ENCODE measurements at places on chromosomes 1 and 21.

- DNase-seq: no peak
These were observed 613 bp upstream of the ERO1B start for GRCh38 chr1:236282425-236282716.

GRCh38 chr1:17865912-17866739 lies 111.0 kb downstream of the ACTL8 start:
- no peak for DNase-seq

- no peak for DNase-seq
These were observed 20.0 kb downstream of the S100A6 start for GRCh38 chr1:153515504-153516394.

GRCh38 chr1:173410794-173411236 lies 66.3 kb upstream of the PRDX6 start:
- DNase-seq: no peak

DNA sequence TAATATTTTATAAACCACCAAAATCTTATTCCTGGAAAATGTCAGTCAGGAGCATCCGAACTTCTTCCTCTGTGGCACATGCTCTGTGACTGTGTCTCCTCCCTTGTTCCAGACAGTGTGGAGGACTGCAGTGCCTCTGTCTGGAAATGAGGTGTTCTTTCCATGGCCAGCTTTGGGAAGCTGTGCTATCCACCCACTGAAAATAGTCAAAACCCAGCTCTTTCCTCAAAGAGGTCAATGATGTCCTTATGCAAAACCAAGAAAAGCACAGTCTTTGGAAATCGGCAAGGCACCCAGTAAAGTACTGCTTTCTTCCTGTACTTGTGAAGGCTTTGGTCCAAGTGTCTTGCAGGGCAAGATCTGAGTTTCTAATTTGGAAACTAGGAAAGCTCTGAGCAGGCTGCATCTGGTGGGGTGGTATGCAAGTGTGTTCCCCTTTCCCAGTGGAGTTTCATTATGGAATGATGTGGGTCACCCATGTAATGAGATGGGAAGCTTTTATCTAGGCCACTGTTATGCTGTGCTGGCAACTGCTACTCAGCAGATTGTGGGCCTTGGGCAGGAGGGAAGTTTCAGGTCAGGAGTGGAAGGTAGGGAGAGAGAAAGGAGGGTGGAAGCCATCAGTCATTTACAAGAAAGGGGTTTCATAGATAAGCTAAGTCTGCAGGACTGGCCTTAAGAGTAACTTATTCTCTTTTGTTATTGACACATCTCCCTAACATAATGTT lies 6.0 kb downstream of the KIAA0040 start:
- DNase-seq: peak; percentile 57

- no peak for DNase-seq
These were observed 34.8 kb downstream of the WDR4 start for GRCh38 chr21:42844411-42845113.

DNA sequence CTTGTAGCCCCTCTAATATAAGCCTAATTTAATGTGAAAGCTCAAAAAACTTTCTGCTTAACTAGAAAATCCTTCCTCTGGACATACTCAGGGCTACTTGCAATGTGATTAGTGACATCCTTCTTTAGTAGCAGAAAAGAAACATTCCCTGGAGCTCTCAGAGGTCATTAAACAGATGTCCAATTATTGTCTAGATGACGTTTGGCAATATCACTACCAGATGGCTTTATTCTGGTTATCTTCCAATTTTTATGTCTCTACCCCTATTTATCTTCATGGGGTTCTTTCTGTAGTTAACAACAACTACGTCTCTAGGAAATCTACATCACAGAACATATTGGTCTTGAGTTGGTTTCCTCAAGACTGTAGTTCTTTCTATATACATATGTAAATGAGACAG lies 44.2 kb downstream of the CTH start:
- no peak for DNase-seq

- no peak for DNase-seq
These were observed 3.5 kb upstream of the ADORA1 start for GRCh38 chr1:203124011-203124410.

- DNase-seq: no peak
These were observed 167.0 kb downstream of the C1orf21 start for GRCh38 chr1:184553845-184554244.

DNA sequence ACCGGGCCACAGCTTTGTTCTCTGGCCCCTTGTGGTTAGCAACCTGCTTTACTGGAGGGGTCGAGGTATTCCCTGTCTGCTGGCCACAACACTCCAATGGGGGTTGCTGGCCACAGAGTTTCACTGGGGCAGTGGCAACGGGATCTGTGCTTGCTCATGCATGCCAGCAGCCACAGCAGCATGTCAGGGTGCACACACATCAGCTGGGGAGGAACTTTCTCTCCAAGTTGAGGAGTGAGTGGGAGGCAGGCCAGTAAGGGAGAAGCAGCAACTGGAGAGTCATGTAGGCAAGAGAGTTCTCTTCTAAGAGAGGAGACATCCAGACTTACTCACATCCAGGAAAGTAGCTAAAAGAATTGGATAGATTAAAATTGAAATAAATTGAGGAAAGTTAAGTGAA lies 38.0 kb downstream of the SAMD13 start:
- no peak for DNase-seq

DNA sequence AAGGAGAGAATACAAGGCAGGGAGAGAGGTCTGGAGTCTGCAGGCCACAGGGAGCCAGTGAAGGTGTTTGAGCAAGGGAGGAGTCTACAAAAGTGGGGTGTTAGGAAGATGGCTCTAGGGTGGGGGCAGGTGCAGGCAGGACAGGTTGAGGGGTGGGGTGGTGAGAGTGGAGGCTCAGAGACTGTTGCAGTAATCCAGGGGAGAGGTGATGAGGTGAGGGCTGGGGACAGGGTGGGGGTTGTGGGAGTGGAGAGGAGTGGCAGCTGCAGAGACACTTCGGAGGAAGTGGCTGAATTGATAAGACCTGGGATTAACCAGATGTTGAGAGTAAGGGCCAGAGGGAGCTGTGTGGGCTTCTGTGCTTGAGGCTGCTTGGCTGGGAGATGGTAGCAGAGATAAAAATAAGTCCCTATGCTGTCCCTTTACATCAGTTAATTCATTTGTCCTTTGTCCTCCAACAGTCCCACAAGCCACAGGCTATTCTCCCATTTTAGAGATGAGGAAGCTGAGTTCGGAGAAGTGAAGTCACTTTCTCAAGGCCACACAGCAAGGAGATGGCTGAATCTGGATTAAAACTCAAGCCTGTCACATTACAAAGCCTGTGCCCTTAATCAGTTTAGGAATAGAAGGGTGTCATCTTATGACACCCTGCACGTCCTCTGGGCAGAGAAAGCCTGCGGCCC lies 54.8 kb upstream of the SYNC start:
- DNase-seq: no peak

DNA sequence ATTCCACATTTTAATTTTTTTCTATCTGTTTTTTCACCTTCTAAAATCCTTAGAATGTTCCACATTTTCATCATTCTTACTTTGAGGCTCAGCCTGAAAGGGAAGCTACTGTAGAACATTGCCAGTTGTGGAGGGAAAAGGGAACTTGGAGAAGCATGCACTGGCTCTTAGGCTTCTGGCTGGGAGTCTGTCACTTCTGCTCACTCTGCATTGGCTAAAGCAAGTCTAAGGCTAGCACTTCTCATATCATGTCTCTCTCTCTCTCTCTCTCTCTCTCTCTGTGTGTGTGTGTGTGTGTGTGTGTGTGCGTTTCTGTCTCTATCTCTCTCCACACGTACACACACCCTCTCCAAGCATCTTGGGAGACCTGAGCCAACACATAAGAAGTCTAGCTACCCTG lies 49.6 kb upstream of the ADAR start:
- DNase-seq: no peak

DNA sequence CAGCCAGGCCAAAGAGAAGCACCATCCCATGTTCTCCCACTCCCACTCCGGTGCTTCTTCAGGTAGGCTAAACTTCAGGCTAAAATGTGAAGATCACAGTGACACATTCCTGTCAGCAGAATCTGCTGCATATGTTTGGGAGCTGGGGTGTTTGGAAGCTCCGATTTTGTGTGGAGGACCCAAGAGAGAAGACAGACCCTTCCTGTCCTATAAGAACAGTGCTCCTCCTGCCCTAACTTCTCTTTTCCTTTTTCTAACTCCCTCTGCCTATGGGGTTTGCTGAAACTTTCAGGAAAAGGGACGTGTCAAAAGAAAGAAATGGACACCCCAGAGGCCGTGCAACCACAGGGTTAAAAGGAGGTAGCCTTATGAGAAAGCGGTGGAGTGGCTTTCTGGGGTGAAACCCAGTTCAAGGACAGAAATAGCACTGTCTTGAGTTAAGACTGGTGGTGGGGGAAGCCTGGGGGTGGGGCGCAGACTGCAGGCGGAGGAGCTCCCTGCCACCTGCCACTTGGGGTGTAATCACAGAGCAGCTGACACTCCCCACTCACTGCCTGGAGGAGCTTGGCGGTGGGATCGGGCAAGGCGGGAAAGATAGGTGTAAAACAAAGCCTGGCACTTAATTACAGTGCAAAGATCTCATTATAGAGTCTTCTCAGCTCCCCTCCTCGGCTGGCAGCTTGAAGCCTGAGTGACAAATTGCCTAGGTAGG lies 645 bp upstream of the TLR5 start:
- no peak for DNase-seq

- DNase-seq: no peak
These were observed 135.4 kb downstream of the LMO4 start for GRCh38 chr1:87464022-87464490.

Measured in cerebellar cortex (tissue), 1 donor.